ENCODE measurements at places on chromosomes 3 and 15. TPM values are rescaled to one million over a fixed set of nuclear protein-coding genes. Genes with fewer than 3 reads are reported as not detected.
A peak's percentile ranks its signal among the peaks of the same experiment; 100 is the strongest.

DNA sequence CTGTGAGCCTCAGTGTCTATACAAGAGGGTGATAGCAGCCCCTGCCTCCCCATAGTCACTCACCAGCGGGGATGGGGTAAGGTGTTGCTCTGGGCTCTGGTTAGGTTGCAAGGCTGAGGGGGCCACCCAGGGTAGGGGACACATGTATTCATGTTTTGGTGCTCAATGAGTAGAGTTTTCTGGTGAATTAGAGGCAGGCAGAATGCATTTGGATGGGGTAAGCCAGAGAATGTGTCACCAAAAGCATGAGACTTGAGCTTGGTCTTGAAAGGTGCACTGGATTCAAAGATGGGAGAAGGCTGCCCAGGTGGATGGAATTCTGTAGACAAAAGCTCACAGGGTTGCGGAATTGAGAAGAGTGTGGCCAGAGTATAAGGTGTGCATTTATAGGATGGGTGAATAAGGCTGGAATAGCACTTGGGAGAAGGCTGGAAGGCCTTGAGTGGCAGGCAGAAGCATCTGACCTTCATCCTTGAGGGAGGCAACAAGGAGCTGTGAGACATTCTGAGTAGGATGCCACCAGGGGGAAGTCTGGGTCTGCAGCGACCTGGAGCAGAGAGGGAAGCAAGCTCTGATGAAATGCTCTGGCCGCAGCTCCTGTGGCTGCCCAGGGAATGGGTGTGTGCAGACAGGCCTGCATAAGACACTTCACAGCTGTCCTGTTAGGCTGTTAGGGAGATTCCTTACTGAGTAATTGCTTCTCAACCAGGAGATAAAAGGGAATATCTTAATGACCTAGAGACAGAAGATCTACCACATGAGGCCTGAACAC, 149.6 kb downstream of the CHDH start:
- peaks cover 2% of the 10 kb centered on the region for H3K27me3 ChIP-seq
- H3K36me3 ChIP-seq = no peaks in the 10 kb centered on the region
- H3K27ac ChIP-seq = no peak overlapping the region
- H3K4me1 ChIP-seq = no peaks in the 10 kb centered on the region
- DNase-seq = no peak

DNA sequence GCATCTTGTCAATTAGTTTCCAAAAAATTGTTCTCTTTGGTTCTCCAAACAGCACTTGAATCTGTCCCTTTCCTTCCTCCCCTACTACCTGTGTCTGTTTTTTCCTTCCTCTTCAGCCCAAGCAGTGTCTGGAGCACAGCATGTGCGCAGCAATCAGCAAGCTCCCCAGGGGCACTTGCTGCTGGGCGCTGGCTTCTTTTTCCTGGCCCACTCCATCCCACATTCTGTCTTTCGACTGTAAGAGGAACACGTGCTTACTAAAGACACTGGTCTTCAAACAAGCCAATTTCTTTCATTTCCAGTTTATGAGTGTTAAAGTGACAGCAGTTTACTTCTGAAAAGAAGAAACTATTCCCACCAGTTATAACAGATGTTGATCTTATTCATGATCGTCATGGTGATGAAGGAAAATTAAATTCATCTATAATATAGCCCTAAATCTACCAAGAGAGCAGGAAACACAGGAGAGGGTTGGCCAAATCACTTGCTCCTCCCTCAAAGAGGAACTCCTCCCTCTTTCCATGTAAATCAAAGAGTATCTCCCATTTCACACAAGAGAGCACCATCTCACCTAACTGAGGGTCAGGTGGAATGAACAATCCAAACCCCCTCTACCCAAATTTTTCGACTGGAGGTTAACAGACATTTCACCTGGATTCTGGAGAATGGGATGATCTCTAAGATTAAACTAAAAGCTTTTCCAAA, 115.4 kb downstream of the IGF2BP2 start:
- no peaks in the 10 kb centered on the region for H3K27me3 ChIP-seq
- no peak overlapping the region for H3K4me3 ChIP-seq
- no peaks in the 10 kb centered on the region for H3K36me3 ChIP-seq
- H3K4me1 ChIP-seq = peaks cover 18% of the 10 kb centered on the region

- peaks cover 12% of the 10 kb centered on the region for H3K27me3 ChIP-seq
- H3K36me3 ChIP-seq = no peaks in the 10 kb centered on the region
- H3K4me1 ChIP-seq = no peaks in the 10 kb centered on the region
- no peak for DNase-seq
- H3K27ac ChIP-seq = no peak overlapping the region
- H3K4me3 ChIP-seq = no peak overlapping the region
Observed at GRCh38 chr3:127193341-127193740, 410 bp downstream of the PRR23E start.

DNA sequence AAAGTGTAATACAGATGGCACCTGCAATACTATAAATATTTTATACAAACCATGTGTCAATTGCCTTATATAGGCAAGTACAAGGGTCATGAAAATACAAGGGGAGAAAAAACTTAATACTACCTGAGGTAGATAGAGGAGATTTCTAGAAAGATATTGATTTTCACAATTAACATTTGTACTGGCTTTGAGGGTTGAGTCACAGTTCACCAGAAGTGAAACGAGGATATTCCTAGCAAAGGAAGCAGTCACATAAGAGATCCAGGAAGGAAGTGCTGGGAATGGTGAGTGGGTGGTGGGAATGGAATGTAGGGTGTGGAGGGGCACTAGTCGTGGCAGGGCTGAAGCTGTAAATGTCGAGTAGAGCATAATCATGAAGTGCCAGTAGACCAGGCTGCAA, 108.7 kb downstream of the P2RY1 start:
- H3K4me3 ChIP-seq = no peak overlapping the region
- no peak overlapping the region for H3K27ac ChIP-seq
- H3K36me3 ChIP-seq = no peaks in the 10 kb centered on the region
- no peak for DNase-seq

DNA sequence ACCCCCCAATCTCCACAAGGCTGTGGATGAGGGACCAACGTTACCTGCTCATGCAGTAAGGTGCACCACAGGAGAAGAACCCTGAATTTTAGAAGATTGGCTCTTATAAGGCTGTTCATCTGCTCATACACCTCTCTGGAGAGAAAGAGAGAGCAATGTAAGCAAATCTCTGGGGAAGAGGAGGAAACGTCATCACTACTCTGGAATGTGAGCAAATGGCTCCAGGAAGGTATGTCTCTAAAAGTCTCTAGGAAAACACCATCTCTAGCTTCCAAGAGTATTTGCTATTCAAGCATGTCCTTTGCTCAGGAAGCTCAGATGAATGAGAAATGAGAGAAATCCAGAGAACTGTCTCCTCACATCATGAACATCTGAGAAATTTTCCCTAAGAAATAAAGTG, 235.4 kb downstream of the TBL1XR1 start:
- H3K4me1 ChIP-seq = peaks cover 10% of the 10 kb centered on the region
- no peak for DNase-seq
- no peaks in the 10 kb centered on the region for H3K27me3 ChIP-seq
- no peaks in the 10 kb centered on the region for H3K36me3 ChIP-seq

- no peak overlapping the region for H3K27ac ChIP-seq
- H3K27me3 ChIP-seq = no peaks in the 10 kb centered on the region
- H3K4me1 ChIP-seq = peaks cover 24% of the 10 kb centered on the region
Observed at GRCh38 chr3:195098741-195099525, 172.0 kb downstream of the XXYLT1 start.

- no peaks in the 10 kb centered on the region for H3K27me3 ChIP-seq
- H3K27ac ChIP-seq = peak overlapping the region; percentile 0
- H3K4me1 ChIP-seq = peaks cover 12% of the 10 kb centered on the region
- no peak for DNase-seq
Observed at GRCh38 chr3:146115619-146116018, 45.4 kb downstream of the PLOD2 start.

DNA sequence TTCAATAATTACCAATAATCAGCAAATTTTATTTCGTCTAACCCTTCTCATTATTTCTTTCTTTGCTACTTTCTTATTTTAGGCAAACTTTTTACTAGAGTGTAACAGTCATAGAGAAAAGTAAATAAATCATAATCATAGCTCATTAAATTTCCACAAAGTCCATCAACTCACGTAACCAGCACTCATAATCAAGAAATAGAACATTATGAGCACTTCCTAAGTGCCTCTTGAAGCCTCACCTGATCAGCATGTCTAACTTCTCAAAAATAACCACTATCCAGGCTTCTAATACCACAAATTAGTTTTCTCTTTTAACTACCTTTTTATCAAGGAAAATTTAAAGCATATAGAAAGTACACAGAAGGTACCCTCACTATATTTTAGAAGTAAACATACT, 38.4 kb upstream of the SLC12A8 start:
- H3K36me3 ChIP-seq = no peaks in the 10 kb centered on the region
- DNase-seq = no peak
- no peaks in the 10 kb centered on the region for H3K4me1 ChIP-seq
- H3K4me3 ChIP-seq = no peak overlapping the region
- H3K27me3 ChIP-seq = no peaks in the 10 kb centered on the region

GRCh38 chr3:58639001-58639400, 27.6 kb downstream of the FAM3D start:
- H3K27me3 ChIP-seq = no peaks in the 10 kb centered on the region
- DNase-seq = peak; percentile 85
- no peak overlapping the region for H3K27ac ChIP-seq
- H3K4me1 ChIP-seq = no peaks in the 10 kb centered on the region

- H3K27ac ChIP-seq = no peak overlapping the region
- DNase-seq = no peak
- no peaks in the 10 kb centered on the region for H3K4me1 ChIP-seq
Observed at GRCh38 chr15:27798807-27799206, 300.3 kb downstream of the OCA2 start.

DNA sequence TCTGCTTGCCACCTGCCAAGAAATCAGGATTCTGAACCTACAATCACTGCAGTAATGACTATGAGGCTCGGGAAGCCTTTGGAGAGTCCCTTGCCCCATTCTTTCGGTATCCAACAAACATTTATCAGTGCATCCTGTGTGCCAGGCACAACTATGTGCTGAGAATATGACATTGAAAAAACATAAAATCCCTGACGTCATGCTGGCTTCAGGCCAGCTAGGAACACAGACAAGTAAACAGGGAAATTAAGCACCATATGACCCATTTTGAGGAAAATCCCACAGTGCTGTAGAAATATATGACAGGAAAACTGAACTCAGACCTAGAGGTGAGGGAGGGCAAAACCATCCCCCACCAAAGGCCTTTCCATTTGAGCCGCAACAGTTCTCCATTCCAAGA, 34.1 kb upstream of the DET1 start:
- no peaks in the 10 kb centered on the region for H3K27me3 ChIP-seq
- DNase-seq = no peak
- no peak overlapping the region for H3K27ac ChIP-seq
- no peak overlapping the region for H3K4me3 ChIP-seq
- no peaks in the 10 kb centered on the region for H3K36me3 ChIP-seq
- no peaks in the 10 kb centered on the region for H3K4me1 ChIP-seq

DNA sequence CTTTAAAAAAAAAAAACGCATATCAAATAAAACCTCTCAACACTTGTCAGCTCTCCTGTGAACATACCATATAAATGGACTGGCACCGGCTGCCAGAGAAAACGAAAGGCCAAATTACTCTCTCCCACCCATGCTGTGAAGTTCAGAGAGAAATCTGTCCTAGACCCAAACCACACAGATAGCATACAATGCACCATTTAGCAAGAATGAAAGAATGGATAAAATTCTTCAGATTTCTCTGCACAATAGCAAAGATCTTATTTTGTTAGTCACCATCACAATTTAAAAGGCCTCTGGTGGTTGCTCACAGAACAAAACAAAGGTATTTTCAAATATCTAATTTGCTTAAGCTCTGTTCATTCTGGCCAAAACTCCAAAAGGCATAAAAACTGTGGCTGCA, 93.9 kb upstream of the BHLHE40 start:
- no peaks in the 10 kb centered on the region for H3K36me3 ChIP-seq
- H3K27ac ChIP-seq = no peak overlapping the region
- no peak for DNase-seq
- no peak overlapping the region for H3K4me3 ChIP-seq
- H3K27me3 ChIP-seq = no peaks in the 10 kb centered on the region

GRCh38 chr15:99306694-99307338, 55.5 kb downstream of the LRRC28 start:
- H3K4me1 ChIP-seq = peaks cover 20% of the 10 kb centered on the region
- DNase-seq = no peak
- H3K27me3 ChIP-seq = no peaks in the 10 kb centered on the region
- H3K36me3 ChIP-seq = no peaks in the 10 kb centered on the region
- H3K27ac ChIP-seq = peak overlapping the region; percentile 27

DNA sequence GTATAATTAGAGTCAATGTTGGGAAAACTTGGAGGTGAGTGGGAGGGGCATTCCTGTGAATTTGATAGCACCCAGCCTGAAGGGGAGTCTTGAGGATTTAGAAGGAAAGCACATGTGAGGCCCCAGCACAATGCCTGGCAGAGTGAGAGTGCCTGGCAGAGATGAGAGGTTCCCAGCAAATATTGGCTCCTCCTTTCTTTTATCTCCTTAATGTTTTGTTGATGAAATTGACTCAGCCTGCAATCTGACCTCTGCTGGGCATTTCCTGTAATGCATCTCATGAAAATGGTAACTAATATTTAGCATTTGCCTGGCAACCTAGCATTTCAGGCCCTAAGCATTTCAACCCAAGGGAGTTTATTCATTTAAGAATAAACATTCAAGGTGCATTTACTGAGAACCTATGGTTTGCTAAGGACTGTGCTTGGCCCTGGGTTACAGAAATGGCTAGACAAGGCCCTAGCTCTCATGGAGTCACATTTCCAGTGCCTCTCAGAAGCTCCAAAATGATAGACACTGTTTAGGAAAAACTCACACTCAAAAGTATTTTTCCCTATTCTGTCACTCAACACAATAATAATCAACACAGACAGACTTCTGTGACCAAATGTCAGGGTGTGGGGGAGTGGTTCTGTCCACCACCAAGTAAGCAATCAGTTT, 19.0 kb downstream of the PDHB start:
- H3K27me3 ChIP-seq = no peaks in the 10 kb centered on the region
- peaks cover 31% of the 10 kb centered on the region for H3K36me3 ChIP-seq
- peak; percentile 59 for DNase-seq
- peak overlapping the region; percentile 31 for H3K27ac ChIP-seq
- H3K4me1 ChIP-seq = peaks cover 13% of the 10 kb centered on the region

DNA sequence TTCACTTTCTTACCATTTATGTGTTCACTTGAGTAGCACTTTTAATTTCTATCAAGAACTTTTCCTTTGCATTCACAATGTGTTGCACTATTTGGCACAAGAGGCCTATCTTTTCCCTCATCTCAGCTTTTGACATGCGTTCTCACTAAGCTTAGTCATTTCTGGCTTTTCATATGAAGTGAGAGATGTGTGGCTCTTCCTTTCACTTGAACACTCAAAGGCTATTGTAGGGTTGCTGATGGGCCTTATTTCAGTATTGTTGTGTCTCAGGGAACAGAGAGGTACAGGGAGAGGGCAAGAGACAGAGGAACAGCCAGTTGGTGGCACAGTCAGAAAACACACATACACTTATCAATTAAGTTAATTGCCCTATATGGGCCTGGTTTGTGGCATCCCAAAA, 127.4 kb upstream of the MLF1 start:
- H3K27ac ChIP-seq = no peak overlapping the region
- no peaks in the 10 kb centered on the region for H3K27me3 ChIP-seq
- no peaks in the 10 kb centered on the region for H3K36me3 ChIP-seq
- no peak overlapping the region for H3K4me3 ChIP-seq
- H3K4me1 ChIP-seq = no peaks in the 10 kb centered on the region

The PLA2G4D gene
- total RNA-seq = not detected

The GOLGA8J gene
- total RNA-seq = 0.29 TPM

The KY gene
- total RNA-seq = 2.1 TPM

The GOLGA6B gene
- not detected for total RNA-seq

The LDHAL6B gene
- total RNA-seq = not detected

The IFT57 gene
- 74.9 TPM for total RNA-seq

The COL6A6 gene
- total RNA-seq = under 0.01 TPM

The CEMIP gene
- 687 TPM for total RNA-seq

The SNRPA1 gene
- total RNA-seq = 9.8 TPM

The LMLN gene
- total RNA-seq = 13.0 TPM

The GASK1A gene
- total RNA-seq = 0.88 TPM

The GOLGA6D gene
- total RNA-seq = not detected
